ENCODE measurements at places on chromosomes 7 and 10. TPM values are rescaled to one million over a fixed set of nuclear protein-coding genes. Genes with fewer than 3 reads are reported as not detected.

The KCNMA1 gene
- total RNA-seq, result 143 TPM

The TAC1 gene
- not detected for total RNA-seq

The TFPI2 gene
- 53.1 TPM for total RNA-seq

The TMEM176B gene
- not detected for total RNA-seq

DNA sequence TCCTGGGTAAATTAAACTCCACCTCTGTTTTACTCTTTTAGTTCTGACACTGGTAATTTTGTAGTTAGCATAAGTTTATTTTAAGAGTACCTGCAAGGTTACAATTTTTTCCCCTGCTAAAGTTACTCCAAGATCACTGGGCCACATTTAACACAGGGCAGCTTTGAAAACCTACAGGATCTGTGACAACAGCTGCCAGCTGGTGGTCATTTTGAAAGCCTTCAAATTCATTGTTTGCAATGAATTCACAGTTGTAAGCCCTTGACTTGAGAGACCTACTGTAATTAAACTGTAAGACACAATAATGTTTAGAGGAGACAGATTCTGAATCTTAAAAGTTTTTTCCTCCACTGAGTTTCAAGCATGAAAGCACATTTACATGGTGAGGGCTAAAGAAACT lies 129.6 kb downstream of the CNOT4 start:
- no peak for DNase-seq

DNA sequence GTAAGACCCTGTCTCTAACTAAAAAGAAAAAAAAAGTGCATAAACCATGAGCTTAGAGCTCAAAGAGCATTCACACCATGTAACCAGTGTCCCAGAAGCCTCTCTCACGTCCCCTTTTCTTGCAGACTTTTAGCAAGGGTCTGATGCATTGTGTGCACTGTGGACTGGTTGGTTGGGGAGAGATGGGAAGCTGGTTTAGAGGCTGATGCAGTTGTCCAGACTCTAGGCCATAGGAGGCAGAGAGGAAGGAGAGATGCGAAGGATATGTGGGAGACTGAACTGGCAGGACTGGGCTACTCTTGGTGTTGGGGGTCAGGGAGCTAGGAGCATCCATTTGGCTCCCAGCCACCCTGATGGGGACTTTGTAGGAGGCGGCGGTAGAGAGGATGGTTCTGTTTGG lies 1.8 kb downstream of the SSC4D start:
- no peak for DNase-seq

DNA sequence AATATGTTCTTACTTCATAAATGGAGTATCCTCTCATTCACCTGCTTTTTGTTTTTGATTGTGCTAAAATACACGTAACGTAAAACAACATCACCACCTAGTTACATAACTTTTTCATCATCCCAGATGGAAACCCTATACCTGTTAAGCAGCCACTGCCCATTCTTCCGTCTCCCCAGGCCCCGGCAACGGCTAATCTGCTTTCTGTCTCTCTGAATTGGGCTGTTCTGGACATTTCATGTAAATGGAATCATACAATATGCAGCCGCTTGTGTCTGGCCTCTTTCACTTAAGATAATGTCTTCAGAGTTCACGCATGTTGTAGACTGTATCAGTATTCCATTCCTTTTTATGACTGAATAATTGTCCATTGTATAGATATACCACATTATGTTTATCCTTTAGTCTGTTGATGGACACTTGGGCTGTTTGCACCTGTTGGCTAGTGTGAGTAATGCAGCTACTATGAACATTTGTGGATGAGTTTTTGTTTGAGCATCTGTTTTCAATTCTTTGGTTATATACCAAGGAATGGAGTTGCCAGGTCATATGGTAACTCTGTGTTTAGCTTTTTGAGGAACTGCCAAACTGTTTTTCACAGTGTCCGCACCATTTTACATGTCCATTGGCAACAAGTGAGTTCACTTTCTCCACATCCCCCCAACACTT lies 14.1 kb upstream of the SUN1 start:
- DNase-seq, result peak; percentile 63

DNA sequence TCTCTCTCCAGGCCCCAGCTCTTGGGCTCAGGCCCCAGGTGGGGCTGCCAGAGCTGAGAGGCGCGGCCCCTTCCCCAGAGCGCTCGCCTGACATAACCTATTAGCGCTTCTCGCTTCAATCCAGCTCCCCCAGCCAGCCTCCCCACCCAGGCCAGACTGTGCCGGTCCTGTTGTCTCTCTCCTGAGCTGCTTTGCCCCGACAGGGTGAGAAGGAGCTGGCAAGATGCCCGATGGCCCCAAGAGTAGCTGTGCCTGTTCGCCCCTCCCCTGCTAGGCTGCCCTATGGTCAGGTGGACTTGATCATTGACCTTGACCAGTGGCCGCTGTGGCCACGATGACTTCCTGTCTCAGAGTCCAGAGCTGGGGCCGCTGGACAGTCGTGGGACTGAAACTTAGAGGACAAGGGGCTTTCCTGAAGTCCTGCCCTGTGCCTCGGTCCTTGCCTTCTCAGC lies 9.1 kb downstream of the TMEM270 start:
- no peak for DNase-seq

DNA sequence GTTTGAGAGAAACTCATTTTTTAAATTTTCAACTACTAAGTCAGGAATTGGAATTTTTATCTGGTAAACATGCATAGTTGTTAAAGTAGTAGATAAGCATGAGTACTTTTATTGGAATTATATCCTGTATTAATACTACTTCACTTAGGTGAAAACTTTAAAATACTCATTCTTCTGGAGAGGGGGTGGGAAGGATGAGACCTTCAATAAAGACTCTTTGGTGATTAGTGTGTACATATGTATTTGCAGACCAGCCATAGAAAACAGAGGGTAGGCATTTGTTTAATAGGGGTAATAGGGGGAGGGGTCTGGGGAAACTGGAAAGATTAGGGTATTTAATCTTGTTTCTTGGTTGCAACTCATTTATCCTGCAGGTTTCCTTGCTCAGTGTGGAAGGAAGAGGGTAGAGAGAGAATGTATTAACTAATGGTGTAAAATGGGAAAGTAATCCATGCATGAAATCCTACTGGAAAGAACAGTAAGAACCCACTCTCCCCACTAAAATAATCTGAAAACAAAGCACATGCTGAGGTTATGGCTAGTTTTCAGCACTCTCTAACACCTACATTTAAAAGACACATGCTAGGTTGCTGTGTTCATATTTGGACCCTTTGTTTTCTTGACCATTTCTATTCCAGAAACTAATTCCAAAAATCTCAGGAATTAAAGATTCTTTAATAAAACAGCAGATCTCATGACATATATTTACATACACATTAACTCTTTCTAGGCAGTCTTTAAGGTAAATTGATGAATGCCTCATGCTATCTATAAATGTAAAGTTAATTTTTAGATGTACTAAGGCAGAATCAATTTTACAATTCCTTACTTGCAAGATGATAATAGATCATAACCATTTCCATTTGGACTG lies 6.2 kb upstream of the IGF2BP3 start:
- no peak for DNase-seq

DNA sequence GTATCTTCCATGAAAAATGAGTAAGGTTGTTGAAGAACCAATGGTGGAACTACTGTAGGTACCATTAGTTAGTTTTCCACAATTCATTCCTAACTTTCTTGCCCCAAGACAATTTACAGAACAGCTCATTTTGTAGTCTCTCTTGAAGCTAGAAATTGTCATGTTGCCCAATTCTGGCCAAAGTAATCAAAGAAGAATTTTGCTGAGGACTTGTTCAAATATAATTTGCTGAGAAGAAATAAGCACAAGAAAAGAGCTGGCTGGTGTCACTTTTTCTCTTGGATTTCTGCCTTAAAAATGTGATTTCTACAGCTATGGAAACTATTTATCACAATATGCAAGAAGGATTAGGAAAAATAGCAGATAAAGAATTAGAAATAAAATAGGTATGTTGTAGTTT lies 199.2 kb upstream of the SEMA3A start:
- peak; percentile 49 for DNase-seq

DNA sequence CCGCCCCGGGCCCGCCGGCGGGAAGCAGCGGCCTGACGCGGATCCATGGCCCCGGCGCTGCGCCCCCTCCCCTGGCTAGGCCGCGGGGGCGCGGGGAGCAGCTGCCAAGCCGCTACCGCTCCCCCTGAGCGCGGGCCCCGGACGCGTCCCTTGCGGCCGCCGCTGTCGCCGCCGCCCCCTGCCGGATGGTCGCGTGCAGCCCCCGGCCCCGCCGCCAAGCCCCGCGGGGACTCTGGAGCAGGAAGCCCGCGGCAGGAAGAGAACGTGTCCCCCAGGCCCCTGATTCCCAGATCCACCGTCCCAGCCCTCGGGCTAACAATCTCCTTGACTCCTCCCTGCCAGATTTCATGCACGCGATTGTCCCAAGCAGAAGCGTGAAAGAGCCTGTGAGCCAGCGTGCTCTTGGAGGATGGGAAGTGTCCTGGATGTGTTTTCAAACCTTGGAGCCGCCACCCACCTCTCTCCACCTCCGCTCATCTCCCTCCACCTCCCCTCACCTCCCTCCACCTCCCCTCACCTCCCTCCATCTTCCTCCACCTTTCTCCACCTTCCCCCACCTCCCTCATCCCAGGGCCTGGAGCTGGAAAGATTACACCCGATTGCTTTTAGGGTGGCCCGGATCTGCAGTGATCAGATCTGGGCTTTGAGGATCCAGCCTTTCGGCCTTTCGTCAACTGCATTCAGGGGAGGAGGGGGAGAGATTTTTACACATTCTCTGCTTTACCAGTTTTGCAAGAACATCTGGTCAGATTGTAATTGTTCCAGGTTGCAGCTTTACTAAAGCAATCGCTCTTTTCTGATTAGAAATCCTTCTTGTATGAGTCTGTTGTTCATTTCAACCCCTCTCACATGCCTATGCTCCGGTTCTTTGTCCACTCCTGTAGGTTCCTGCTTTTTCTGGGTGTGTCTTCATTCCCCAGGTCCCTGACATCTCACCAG lies 570 bp upstream of the PRTFDC1 start:
- DNase-seq, result peak; percentile 39
